ENCODE measurements at places on chromosomes 7 and 10. TPM values are rescaled to one million over a fixed set of nuclear protein-coding genes. Genes with fewer than 3 reads are reported as not detected.

Gene VWDE
- total RNA-seq, result 1.3 TPM

DNA sequence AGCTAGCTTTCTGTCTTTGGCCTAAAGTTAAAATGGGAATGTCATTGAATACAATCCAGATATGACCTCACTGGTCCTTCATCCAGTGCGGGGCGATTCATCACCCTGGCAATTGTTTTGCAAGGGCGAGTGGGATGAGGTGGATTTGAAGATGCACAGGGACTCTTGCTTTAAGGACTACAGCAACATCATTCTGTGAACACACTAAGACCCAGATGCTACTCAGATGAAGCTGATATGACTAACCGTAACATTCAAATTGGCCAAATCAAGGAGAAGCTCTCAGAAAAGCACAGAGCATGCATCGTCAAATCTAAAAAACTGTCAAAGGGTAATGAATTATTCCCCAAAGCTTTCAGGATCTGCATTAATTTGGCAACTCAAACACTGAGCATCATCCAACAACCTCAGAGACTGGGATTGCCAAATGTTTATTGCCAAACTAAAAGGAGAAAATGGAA is 12.8 kb downstream of the CPA1 start:
- no peak for DNase-seq

DNA sequence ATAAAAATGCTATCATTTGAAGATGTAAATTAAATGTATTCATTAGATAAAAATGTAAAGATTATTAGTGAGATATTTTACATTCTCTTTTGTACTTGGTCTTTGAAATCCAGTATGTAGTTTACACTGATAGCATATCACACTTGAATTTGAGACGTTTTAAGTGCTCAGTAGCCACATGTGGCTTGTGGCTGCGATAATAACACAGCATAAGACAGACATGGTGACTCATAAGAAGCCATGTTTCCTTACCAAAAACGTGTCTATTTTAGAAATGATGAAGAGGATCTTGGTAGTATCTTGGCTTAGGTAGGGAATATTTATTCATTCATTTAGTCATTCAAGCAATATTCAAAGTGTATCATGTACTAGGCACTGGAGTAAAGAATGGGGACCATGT is 149.3 kb downstream of the POU6F2 start:
- no peak for DNase-seq

- no peak for DNase-seq
Measured at GRCh38 chr7:137642472-137642871, 204.3 kb downstream of the DGKI start.

- DNase-seq, result no peak
Measured at GRCh38 chr7:5477126-5477525, 53.5 kb upstream of the TNRC18 start.

GRCh38 chr7:37440738-37441385 is 7.8 kb downstream of the ELMO1 start:
- DNase-seq, result no peak

DNA sequence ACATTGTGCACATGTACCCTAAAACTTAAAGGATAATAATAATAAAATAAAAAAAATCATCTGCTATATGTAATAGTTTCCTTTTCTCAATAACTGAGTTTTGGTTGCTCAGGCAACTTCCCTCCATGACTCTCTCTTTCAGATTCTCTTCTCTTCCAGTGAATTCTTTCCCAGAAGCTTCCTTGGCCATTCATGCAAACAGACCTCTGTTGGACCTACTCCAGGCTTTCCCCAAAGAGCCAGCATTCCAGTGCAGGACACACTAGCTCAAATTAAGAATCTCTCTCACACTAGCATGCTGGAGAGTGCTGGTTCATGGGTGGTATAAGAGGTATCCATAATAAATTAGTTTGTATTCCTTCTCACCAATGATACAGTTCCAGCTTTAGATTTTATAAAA is 31.0 kb upstream of the ZEB1 start:
- no peak for DNase-seq

DNA sequence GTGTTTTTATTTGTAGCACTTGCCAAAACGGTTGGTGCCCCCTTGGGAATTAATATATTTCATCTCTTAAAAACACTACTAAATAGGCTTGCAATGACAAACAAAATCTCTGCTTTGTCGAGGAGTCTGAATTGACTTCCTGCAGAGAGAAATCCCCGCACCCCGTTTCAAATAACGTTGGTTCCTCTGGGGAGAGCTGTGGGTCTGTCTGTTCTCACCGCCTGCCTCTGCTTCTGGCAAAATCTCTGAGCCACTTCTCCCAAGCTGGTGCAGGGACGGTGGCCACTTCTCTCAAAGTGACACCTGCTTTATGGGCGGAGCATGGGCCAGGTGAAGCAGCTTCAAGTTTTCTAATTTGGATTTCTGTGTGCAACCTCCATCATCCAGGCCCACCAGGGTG is 186.3 kb upstream of the ADARB2 start:
- no peak for DNase-seq

Gene CYCS
- total RNA-seq, result 38.8 TPM

Gene SLC26A3
- 6.6 TPM for total RNA-seq

DNA sequence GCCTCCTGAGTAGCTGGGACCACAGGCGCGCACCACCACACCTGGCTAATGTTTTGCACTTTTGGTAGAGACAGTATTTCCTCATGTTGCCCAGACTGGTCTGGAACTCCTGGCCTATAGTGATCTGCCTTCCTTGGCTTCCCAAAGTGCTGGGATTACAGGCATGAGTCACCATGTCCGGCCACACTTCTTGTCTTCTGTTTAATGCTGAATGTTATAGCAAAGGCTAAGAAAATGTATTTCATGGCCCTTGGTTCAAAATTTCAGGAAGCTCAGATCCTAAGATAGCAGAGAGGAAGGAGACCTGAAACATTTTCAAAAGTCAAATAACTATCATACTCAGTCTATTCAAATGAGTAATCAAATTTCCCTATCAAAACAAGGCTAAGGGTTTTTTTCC is 229.6 kb downstream of the BAMBI start:
- no peak for DNase-seq

DNA sequence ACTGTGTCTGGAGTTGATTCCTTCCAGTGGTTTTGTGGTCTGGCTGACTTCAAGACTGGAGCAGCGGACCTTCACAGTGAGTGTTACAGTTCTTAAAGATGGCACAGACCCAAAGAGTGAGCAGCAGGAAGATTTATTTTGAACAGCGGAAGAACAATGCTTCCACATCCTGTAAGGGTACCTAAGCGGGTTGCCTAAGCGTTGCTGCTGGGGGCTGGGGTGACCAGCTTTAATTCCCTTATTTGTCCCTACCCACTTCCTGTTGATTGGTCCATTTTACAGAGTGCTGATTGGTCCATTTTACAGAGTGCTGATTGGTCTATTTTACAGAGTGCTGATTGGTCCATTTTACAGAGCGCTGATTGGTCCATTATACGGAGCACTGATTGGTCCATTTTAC is 13.2 kb downstream of the AKR1B15 start:
- no peak for DNase-seq

GRCh38 chr10:102580230-102580629 is 64.0 kb upstream of the TRIM8 start:
- no peak for DNase-seq

DNA sequence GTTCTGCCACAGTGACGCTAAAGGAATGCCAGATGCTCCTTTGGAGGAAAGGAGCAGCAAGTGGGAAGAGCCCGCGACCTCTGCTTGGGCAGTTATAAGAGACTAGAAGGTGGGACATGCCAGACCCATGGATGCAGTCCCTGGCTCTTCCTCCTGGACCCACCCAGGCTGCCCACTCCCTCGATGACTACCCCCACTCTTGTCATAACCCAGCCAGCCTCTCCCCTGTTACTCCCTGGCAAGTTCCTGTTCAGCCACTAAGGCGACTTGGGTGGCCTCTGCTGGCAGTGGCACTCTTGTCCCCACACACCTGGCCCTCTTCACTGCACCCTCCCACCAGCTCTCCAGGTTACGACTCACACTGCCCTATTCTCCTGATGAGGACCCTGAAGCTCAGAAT is 33.5 kb downstream of the COL13A1 start:
- DNase-seq, result no peak

Gene NFKB2
- total RNA-seq, result 22.9 TPM

GRCh38 chr10:99234041-99234790 is 1.4 kb downstream of the HPSE2 start:
- peak; percentile 54 for DNase-seq

All from Peyer's patch (tissue), 4 donors.